M059J (cell line): ENCODE measurements at places on chromosomes 1 and 21. TPM values are rescaled to one million over a fixed set of nuclear protein-coding genes. Genes with fewer than 3 reads are reported as not detected.

C1orf141 gene
- total RNA-seq = not detected in 2 replicates

OLFML3 gene
- total RNA-seq = 2.2 and 5.2 TPM in 2 replicates

DNA sequence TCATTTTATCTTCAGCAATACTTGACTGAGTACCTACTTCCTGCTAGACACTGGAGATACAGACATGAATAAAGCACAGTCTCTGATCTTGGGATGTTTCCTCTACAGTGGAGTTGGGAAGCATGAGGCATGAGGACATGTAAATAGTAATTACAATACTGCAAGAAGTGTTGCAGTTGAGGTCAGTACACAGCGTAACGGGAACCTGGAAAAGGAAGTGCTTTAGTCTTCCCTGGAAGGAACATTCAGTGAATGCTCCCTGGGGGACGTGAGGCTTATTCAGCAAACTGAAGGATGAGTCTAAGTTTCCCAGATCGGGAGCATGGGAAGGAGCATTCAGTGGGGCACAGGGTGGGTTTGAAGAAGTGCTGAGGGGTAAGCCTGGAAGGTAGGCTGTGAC lies 112.4 kb downstream of the PIK3R3 start:
- no peak for DNase-seq

DNA sequence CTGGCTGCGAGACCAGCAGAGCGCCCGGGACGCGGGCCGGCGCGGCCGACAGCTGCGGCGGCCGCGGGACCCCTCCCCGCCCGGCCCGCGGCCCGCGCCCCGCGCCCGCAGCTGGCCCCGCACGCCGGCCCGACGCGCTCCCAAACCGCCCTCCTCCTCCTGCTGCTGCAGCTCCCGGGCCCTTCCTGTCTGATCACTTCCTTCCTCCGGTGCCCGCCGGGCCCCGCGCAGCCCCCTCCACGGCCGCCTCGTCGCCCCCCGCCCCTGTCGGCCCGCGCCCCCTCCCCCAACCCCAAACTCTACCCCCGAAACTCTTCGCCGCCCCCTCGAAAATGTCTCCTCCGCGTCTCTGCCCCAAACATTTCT lies 594 bp downstream of the LUZP1 start:
- no peak for DNase-seq

DNA sequence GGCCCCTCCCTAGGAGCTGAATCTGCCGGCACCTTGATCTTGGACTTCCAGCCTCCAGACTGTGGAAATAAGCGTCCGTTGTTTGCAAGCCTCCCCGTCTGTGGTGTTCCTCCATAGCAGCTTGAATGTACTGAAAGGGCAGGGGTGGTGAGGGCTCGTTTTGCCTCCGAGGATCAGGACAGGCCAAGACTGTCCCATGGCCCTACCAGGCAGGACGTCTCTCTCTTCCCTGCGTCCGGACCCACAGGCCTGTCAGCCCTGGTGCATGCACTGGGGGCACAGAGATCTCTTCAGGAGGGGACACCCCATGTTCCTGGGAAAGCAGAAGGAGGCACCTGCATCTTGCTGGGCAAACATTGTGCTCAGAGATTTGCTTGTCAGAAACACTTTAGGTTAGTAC lies 156.3 kb upstream of the C1orf174 start:
- DNase-seq = no peak

DNA sequence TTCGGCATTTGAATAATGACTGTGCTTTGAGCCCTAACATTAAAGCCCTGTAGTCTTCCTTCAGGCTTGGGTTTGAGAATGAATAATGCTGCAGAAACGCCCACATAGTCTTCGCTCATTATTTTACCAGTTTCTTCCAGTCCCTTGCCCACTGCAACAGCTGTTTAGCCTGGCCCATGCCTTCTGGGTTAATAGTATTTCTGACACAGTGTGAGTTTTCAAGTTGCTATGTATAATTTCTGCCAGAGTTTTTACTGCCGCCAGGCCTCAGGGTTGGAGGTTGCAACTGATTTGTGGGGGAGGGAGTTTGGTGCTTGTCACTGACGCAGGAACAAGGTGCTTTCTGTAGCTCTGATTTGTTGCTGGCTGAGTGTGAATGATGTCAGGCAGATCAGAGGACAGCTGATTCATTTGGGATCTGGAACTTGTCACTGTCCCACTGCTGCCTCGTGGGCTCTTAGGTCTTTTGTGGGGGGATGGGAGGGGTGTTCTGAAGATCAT lies 109.8 kb downstream of the MAST2 start:
- DNase-seq = peak; percentile 85

GRCh38 chr1:246329900-246330299 lies 177.2 kb downstream of the SMYD3 start:
- no peak for DNase-seq

- DNase-seq = no peak
Observed at GRCh38 chr21:45969921-45970673, 11.5 kb upstream of the COL6A1 start.

DNA sequence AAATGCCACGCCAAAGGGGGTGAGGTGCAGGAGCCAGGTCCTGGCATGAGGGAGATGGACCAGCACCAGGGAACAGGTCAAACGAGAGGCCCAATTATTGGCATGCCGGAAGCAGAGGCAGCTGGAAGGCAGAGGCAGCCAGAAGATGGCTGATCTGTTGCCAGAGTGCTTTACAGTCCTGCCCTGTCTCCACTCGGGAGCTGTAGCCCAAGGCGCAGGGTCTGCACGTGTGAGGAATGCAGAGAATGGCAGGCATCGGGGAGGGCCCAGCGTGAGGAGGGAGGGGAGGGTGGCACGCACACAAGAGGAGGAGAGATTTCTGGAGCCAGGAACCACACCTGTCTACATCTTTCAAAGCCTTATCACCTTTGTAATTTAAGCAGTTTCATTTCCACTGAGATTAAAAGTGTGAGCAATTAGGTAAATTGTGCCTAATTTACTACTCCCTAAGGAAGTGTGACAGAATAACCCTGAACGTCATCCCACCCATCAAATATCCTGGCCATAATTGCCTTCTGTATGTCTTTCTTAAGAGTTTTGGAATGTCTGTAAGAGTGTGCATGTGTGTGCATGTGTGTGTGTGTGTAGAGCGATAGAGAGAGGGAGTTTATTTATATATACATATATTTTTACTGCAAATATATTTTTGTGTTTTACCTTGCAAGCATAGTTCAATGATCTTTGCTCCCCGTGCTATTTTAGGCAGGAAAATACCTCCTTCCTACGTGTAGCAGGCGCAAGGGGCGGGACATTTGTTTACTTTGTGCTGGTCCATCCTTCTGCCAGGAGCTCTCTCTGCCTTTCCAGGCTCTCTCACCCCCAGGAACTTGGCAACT lies 125.5 kb upstream of the SERBP1 start:
- no peak for DNase-seq

GRCh38 chr1:201002510-201002909 lies 21.0 kb downstream of the KIF21B start:
- DNase-seq = no peak

CHIA gene
- total RNA-seq = not detected in 2 replicates

S100A9 gene
- total RNA-seq = 0.22 TPM in 1 of 2 replicates, not detected in the other

DNA sequence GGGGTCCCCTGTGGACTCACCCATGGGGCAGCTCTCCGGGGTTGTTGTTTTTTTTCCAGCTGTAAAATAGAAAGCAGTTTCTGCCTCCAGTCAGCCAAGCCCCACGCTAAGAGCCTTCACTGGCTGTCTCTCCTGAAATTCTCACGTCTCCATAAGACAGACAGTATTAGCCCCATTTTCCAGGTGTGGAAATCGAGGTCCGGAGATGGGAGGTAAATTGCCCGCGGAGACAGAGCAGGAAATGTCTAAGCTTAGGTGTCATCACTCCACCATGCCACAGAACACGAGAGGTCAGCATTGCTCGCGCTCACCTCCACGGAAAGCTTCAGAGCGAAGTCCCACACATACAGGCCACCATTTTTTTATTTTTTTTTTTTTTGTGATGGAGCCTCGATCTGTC lies 44.6 kb downstream of the TNFRSF8 start:
- no peak for DNase-seq

DNA sequence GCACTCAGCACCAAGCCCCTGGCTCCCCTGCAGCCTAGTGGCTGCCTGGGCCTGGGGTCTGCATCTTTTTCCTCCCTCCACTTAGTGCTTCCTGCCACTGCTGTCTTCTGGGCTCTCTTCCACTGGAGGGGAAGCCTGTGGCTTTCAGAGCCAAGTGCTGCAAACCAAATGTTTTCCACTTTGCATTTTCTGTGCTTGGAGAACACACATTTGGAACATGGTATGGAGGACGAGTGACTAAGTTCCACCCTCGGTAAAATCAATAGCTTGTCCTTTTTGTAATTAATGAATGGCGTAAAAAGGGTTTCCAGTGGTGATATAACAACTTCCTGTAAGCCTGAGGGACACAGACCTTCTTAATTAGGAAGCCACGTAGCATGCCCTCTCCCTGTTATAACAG lies 10.1 kb upstream of the GPR153 start:
- DNase-seq = no peak
